ENCODE measurements at places on chromosomes 7 and 10. TPM values are rescaled to one million over a fixed set of nuclear protein-coding genes. Genes with fewer than 3 reads are reported as not detected.

The JCAD gene
- 0.14 TPM for total RNA-seq

The SSC4D gene
- 0.37 TPM for total RNA-seq

DNA sequence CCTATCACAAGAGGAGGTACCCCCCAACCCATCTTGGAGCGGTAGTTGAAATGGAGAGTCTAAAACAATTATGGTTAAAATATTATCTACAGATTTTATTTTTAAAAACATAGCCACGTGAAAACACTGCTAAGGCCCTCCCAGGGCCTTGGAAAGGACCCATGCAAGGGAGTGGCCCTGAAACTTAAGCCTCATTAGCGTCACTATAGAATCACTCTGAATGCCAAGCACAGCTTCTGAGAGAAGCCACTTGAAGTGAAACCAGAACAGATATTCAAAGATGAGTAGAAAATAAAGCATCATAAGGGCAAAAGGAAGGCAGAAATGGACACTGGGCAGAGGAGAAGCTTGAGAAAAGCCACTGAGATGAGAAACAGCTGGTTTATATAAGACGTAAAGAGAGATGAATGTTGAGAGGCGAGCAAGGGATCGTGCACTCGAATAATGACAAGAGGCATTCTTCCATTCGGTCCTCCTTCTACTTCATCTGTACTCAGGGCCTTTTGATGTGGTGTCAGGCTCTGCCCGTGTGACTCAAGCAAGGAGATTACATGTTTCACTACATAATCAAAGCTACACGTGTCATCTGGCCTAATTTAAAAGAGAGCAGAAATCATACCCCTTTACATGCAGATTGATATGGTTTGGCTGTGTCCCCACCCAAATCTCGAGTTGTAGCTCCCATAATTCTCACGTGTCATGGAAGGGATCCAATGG, 33.4 kb upstream of the SLC39A12 start:
- no peak for DNase-seq

DNA sequence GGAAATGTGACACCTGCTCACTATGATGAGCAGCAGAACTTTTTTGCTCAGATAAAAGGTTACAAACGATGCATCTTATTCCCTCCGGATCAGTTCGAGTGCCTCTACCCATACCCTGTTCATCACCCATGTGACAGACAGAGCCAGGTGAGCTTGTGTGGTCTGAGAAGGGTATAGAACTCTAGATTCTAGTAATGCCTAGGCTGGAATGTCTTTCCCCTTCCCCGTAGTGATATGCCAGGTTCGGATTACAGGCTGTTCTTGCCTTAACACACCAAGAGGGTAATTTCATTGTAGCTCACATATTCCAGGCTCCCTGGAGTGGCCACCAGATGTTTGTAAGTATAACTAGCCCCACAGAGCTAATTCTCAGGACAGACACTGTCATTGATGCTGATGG, 9.2 kb downstream of the HIF1AN start:
- no peak for DNase-seq

DNA sequence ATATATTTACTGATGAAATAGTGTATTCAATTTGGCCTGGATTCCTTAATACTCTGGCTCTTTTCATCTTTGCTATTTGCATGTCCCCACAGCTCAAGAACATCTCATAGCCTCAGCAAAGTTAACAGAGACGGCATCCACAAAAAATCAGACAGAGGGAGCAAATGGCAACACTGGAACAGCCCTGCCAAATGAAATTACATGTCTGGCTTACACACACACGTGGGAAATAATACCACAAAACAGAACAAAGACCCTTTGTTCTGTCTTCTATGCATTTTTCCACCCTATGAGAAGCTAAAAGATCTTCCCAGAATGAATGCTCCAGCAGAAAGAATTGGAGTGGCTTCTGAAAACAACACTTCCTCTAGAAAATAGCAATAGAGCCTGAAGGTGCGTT, 139.5 kb downstream of the ALOX5 start:
- DNase-seq: no peak

- DNase-seq: peak; percentile 39
Measured at GRCh38 chr10:2791774-2792443, 275.4 kb upstream of the PFKP start.

Measured in activated naive CD8-positive, alpha-beta T cell treated with anti-CD3 and anti-CD28 coated beads for 36 hours (primary cell).